ENCODE measurements at places on chromosomes 12 and 14.

DNA sequence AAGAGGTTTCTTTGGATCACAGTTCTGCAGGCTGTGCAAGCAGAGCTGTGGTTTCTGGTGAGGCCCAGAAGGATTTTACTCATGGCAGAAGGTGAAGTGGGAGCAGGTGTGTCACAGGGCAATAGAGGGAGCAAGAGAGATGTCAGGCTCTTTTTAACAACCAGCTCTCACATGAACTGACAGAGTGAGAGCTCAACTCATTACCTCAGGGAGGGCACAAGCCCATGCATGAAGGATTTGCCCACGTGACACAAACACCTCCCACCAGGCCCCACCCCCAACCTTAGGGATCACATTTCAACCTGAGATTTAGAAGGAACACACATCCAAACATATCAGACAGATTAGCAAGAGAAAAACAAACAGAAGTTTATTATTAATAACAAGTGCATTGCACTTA lies 470.4 kb downstream of the GALC start:
- DNase-seq = no peak

- DNase-seq = no peak
Measured at GRCh38 chr12:105487963-105488362, 157.5 kb downstream of the C12orf75 start.

GRCh38 chr14:86973177-86973576 lies 1019.8 kb downstream of the GALC start:
- DNase-seq = no peak

DNA sequence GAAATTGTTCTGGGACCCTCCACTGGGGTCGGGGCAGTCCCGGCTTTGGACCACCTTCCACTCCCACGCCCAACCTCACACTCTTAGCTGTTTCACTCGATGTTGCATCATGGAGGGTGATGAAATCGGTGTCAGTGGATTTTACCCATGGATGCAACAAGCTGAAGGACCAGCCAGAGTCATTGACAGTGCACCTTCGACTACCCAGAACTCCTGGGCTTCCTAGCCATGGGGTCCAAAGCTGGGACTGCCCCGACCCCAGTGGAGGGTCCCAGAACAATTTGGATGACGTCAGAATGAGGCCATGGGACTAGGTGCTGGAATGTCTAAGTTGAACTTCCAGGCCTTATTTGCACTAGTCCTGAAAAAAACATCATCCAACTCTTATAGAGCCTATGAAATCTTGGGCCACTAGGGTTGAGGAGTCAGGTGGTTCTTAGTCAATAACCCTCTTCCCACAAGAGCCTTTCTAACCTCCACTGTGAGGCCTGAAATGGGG lies 882 bp upstream of the IL23A start:
- no peak for DNase-seq

DNA sequence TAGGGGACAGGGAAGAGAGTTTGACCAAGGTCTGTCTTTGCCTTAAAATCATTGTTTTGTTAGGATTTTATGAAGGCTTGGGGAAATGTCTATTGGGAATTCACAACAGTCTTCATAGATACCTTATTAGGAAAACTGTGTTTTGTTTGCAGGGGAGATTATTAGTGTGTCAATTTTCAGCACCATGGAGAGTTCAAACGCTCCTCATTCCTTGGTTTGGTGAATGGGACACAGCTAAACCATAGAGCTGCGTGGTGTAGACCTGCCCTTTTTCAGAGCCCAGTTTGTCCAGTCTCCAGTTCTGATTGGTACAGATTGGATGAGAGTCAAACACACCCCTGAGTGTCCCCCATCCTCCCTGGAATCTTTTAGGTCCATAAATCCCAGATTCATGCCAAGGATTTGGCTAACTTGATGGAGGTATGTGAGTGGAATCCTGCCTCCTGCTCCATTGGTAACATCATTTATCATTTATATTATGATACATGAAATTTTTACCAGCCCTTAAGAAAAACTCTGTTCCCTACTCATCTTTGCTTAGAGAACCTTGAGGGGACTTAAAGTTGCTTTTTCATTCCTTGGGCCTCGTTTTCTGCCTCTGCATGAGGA lies 12.0 kb downstream of the NGDN start:
- no peak for DNase-seq

DNA sequence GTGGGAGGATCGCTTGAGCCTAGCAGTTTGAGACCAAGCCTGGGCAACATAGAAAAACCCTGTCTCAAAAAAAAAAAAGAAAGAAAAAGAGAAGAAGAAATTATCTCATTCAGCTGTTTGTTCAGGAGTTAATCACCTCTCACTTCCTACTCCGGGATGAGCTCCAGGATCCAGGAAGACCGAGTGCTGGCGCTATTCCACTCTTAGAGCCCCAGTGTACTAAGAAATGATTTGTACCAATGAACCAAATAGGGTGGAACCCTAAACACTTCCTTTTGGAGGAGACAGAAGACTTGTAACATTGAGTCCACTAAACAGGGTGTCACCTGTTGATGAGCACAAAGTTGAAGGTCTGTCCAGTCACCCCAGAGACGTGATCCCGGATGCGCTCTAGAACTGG lies 3.6 kb downstream of the ALKBH2 start:
- no peak for DNase-seq

DNA sequence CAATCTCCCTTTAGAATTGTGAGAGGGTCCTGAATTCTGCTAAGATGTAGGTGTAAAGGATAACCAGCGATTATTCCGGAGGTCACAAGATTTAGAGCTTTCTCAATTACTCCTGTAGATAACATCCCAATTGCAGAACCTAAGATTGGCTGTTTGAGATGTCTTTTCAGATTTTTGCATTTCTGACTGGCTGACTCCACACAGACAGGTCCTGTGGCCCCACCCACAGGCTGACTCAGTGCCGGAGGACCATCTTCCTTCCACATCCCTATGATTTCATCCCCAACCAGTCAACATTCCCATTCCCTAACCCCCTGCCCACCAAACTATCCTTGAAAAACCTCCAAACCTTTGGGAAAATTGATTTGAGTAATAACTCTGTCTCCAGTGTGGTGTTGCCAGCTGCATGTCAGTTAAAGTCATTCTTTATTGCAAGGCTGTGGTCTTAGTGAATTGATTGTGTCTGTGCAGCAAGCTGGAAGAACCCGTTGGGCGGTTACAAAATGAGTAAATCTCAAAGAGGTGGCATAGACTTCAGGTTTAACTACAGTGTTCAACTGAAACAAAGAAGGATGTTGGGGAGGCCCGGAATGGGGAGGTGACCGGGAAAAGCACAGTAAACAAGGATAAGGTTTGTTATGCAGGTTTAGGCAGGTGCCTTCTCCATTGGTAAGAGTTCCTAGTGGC lies 10.6 kb downstream of the FNTB start:
- no peak for DNase-seq

- DNase-seq = no peak
Measured at GRCh38 chr12:24947541-24948419, 1.1 kb downstream of the BCAT1 start.

Measured in activated CD4-positive, alpha-beta T cell treated with anti-CD3 and anti-CD28 coated beads for 1 hour (primary cell).